ENCODE measurements at places on chromosomes 12 and 14. TPM values are rescaled to one million over a fixed set of nuclear protein-coding genes. Genes with fewer than 3 reads are reported as not detected.
A peak's percentile ranks its signal among the peaks of the same experiment; 100 is the strongest.

DNA sequence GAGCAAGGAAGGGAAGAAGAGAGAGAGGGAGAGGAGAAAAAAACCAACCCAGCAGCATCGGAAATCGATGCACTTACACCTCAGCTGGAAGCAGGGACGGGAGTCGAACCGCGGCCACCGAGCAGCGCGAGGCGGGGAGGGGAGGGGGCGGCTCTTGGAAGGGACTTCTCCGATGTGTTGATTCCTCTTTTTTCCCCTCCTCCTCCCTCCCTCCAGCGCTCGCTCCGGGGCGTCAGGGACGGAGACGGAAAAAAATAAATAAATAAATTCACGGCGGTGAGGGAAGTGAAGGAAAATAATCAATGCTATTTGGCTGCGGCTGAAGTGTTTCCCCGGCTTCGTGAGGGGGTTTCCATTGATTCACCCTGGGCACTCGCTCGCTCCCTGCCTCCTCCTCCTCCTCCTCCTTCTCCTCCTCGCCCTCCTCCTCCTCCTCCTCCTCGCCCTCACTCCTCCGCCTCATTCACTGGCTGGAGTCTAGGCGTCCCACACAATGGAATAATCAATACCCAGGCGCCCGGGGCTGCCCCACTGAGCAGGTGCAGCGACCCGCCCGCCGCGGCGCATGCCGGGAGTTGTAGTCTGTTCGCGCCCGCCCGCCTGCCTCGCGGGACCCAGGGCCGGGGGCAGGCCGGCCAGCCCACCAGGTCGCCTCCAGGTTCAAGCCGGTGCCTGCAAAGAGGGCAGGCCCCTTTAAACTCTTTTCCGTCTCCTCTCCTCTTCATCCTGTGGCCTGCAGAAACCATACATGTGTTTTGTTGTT lies at the start of gene ZFHX2:
TSS of gene ZFHX2 (minus strand) at position 500 of the 763 bp plus-strand sequence. CDS start 16,440 bp downstream, outside the sequence.
- DNase-seq, result peak; percentile 79

DNA sequence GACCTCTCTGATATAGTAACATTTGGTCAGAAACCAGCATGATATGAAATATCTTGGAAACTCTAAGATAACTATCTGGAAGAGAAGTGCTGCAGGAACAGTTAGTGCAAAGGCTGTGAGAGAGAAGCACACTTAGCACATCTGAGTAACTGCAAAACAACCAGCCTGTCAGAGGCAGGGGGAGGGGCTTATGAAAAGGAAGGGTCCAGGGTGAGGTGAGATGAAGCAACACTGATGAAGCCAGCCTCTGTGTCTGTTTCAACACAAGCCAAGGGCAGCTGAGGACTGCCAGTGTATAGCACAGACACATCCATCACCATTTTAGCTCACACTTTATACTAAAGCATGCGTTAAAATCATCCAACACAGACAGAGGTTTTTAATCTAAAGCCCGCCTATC lies 37.4 kb upstream of the OVCH1 start:
- no peak for DNase-seq

DNA sequence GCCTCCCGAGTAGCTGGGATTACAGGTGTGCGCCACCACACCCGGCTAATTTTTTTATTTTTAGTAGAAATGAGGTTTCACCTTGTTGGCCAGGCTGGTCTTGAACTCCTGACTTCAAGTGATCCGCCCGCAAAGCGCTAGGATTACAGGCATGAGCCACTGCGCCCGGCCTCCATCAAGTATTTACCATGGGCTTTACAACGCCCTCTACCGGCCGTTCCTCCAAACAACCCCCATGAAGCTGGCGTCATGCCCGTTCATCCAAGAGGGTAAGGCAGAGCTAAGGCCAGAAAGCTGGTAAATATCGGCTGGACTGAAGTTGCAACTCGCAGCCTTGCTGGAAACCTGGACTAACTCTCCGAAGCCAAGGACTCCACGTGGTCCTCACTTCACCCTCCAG lies 41.6 kb downstream of the RNF34 start:
- DNase-seq, result no peak

GRCh38 chr12:11408096-11408495 lies 12.7 kb upstream of the PRB2 start:
- DNase-seq, result peak; percentile 0

GRCh38 chr14:70894868-70895267 lies 12.4 kb upstream of the PCNX1 start:
- no peak for DNase-seq

DNA sequence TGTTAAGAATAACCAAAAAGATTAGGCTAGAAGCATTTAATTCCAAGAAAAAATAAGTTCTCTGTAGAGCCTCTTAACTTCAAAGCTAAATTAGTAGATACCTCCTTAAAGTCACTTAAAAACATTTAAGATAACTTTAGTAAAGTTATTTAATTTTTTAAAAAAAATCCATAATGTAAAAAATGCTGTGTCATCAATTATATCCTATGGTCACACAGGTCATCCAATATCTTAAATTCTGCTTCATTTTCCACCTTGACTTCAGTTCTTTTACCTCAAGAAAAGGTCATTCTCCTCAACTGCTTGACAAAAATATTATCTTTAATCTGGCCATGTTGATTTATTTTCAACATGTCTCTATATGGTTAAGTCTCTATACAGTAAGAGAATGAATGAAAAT lies 274.3 kb downstream of the PRKD1 start:
- DNase-seq, result no peak

GRCh38 chr14:95828649-95829265 lies 47.9 kb upstream of the TUNAR start:
- no peak for DNase-seq

DNA sequence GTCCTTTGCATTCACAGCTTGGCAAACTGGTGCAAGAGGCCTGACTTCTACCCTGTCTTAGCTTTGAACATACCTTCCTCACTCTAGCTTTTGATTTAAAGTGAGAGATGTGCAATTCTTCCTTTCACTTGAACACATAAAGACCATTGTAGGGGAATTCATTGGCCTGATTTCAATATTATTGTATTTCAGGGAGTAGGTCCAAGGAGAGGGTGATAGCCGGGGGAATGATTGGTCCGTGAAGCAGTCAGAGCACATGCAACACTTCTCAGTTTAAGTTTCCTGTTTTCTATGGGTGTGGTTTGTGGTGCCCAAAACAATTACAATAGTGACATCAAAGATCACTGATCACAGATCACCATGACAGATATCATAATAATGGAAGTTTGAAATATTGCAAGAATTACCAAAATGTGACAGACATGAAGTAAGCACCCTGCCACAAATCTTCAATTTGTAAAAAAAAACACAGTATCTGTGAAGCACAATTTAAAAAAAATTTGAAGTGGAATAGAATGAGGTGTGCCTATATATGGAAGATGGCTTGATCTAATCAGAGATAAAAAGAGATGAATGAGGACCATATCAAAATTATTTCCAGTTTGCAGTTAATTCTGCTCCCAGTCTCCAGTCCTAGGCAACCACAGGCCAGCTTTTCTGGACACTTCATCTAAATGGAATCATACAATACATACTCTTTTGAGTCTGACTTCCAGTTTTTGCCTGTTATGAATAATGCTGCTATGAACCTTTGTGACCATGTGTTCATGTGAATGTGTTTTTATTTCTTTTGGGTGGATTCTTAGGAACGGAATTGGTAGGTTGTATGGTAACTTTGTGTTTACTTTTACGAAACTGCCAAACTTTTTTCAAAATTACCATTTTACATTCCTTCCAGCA lies 23.2 kb downstream of the BORCS5 start:
- no peak for DNase-seq

- no peak for DNase-seq
These were observed 2.9 kb downstream of the RESF1 start for GRCh38 chr12:31962076-31962475.

DNA sequence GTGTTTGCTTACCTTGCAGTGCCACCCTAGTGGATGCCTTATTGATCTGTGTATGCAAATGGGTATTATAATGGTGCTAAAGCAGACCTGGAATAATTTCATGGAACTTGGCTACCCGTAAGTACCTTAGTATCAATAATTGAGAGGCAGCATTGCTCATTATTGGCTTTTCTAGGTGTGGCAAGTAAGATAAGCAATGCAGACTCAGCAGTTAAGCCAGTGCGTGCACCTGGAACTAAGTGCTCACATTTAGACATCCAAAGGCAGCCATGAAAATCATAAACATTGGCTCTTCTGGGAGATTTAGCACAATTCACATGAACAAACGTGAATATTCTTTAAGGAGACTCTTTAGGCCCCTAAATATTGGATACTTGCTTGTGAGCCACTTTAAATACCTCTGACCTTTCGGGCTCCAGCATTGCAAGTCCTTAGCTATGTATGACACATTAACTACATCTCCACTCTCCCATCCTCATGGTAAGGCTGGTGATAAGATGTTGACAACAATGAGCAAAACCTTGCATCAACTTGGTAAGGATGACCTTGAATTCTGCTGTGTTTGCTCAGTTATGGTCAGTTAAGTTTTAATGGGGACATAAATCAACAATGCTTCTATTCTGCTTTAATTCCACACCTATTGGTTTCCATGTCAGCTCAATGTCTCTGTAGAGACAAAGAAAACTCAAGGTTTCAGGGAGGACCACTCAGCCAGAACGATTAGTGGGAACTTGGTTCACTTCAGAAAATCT lies 112.0 kb downstream of the SLC5A8 start:
- DNase-seq, result no peak

DNA sequence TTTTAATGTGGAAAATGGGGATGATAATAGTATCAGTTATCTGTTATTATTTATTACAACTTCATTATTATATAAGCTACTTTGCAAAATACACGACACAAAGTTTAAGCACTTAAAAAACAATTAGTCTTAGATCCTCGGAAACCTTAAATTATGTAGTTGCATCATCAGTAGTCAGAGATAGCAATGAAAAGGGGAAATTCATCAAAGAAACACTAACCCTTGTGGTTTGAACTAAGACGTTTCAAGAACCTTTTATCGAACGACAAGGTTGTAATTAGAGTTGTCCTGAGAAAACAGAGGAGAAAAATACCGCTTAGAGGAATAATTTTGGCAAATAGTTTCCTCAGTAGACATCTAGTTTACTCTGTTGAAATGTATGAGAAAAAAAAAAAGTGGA lies 198.5 kb downstream of the PTPRO start:
- DNase-seq, result no peak

GDF3 gene
- not detected for total RNA-seq

KERA gene
- total RNA-seq, result 81.0 TPM

DNAH10 gene
- 0.62 TPM for total RNA-seq

LTBP2 gene
- total RNA-seq, result 29.1 TPM

TSPAN8 gene
- total RNA-seq, result 0.51 TPM

C12orf56 gene
- 0.92 TPM for total RNA-seq

Measured in tongue (tissue), 3 donors.